ENCODE measurements at places on chromosomes 7 and 10. TPM values are rescaled to one million over a fixed set of nuclear protein-coding genes. Genes with fewer than 3 reads are reported as not detected.

Gene ITIH5
- 11.1 TPM for total RNA-seq

DNA sequence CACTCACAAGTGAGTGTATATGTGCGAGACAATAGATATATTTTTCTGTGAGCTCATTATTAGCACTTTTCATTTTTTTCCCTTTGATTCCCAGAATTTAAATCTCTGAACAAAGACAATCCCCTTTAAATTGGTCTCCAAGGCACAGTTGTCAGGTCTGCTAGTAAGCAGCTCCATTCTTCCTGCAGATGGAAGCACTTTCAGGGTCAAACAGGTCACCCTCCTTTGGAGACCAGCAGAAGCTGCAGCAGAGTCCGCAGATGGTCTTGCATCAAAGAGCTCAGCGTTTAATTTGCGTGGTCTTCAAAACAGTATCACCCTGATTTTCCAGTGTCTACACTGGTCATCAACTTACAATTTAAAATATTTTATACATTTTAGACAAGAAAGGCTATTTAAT lies 543.8 kb downstream of the ARL4A start:
- DNase-seq, result no peak

DNA sequence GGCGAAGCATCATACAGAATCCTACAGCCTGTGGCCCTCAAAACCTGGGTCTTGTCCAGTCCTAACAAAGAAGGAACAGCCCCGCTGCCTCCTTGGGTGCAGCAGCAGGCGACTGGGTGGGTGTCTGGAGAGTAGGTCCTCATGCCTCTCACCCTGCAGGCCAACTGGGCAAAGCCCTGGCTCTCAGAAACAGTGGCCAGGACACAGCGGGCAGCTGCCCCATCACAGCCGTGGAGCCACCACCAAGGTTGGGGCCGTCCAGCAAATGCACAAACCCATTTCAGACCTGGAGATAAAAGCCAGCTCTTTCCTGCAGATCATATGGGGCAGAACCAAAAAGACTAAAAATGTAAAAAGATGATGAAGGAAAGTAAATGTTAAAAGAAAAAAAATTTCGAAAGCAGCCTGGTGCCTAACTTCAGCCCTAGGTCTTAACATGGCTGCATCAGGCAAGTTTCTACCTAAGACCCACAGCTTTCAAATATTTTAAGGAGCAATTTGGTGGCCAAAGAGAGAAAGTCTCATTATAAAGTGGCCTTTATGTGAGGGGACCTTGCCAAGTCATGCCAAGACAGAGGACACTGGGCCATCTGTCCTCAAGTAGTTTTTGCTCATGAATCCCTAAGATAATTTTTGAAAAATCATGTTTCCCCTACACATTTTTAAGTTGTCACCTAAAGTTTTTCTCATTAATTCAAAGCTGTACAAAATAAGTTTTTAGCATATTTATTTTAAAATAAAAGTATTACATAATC lies 142.1 kb downstream of the PAXIP1 start:
- DNase-seq, result no peak

- DNase-seq, result no peak
Observed at GRCh38 chr10:131804551-131805295, 96.1 kb upstream of the PPP2R2D start.

DNA sequence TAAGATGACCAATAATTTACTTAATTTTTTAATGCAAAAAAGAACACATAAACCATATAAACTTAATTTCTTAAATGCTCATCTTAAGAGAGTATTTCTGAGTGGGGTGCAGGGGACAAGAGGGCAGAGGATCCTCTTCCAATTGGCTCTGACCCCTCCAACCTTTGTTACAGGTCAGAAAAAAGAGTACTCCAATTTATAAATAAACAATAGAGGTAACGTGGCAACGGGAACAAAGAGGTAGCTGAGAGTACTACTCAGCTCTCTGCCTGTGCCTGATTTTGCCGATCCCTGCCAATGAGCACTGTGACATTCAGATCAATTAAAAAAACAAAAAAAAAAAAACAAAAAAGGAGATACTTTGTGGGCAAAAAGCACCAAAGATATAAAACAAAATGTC lies 307.9 kb downstream of the PARD3 start:
- no peak for DNase-seq

- DNase-seq, result no peak
Observed at GRCh38 chr7:137501562-137501961, 158.0 kb upstream of the PTN start.
